ENCODE measurements at places on chromosomes 2 and 18.

GRCh38 chr2:28981620-28982376 lies 700 bp downstream of the TOGARAM2 start:
- no peak for DNase-seq

- DNase-seq = no peak
These were observed 10.0 kb upstream of the TTR start for GRCh38 chr18:31581498-31582197.

- no peak for DNase-seq
These were observed 4.3 kb downstream of the UBXN2A start for GRCh38 chr2:23944527-23944926.

DNA sequence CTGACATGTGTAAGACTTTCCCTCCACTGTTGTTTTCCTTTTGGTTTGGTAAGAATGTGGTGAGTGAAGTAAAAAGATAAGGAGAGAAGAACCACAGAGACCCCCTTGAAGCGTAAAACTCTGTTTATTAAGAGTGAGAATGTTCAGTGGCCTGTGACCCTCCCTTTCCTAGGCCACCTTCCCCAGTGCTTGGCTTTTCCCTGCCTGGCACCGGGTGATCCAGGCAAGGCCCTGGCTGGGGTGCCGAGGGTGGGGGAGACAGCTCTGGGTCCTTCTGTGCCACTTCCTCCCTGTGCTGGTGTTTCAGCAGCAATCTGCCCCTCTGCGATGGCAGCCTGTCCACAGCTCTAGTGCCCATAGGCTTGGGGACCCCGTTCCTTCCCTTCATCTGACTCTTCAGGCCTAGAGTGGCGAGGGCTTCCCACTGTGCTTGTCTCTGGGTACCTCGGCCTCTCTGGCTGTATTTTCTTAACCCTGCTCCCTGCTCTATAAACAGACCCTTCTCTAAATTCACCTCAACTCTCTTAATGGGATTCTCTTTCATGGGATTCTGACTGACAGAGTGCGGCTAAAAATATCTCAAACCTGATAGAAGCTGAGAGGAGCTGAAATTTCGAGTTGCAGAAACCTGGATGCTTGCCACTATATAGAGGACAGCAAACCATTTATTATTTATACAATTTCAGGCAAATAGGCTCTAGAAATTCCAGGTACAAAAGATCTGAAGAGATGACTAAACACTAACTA lies 461.0 kb downstream of the DLGAP1 start:
- DNase-seq = no peak

DNA sequence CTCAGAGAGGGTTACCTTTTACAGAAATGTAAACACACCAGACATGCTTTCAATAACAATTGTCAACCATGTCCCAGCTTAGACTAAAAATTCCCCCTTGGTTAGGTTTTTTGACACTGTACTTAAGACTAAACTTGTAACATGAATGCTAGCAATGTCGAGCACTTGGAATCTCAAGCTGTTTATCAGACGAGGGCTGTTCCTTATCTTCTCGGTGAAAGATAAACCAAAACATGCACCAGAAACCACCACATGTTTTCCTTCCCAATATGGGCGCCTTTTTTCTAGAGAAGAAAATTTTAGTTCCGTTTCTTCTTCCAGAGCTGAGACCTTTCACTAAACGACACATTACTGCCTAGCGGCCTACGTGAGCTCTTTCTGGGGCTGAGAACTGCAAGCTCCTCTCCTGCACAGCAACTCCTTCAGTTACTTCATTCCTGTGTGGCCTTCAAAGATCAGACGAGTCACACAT lies 42.4 kb upstream of the ACKR3 start:
- no peak for DNase-seq

- no peak for DNase-seq
These were observed 46.7 kb downstream of the ICA1L start for GRCh38 chr2:202824901-202825300.

- no peak for DNase-seq
These were observed 862 bp downstream of the C18orf54 start for GRCh38 chr18:54358495-54359040.

DNA sequence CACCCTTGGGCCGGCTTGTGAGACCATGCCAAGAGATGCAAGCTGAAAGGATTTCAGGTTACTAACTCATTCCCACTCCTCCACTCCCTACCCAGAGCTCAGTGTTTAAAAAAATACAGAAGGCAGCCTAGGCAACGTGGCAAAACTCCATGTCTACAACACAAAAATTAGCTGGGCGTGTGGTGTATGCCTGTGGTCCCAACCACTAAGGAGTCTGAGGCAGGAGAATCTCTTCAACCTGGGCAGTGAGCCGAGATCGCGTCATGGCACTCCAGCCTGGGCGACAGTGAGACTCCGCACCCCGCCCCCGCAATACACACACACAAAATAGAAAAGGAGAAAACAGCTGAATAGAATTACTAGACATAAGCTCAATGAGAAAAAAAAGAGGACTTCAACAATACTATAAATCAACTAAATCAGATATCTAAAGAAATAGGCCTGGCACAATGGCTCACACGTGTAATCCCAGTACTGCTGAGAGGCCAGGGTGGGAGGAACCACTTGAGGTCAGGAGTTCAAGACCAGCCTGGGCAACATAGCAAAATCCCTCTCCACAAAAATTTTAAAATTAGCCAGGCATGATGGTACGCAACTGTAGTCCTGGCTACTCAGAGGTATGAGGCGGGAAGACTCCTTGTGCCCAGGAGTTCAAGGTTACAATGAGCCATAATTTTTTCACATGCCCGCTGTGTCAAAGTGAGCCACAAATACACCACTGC lies 10.1 kb downstream of the IWS1 start:
- DNase-seq = no peak

GRCh38 chr2:46615986-46616485 lies 136.7 kb downstream of the TMEM247 start:
- DNase-seq = no peak

DNA sequence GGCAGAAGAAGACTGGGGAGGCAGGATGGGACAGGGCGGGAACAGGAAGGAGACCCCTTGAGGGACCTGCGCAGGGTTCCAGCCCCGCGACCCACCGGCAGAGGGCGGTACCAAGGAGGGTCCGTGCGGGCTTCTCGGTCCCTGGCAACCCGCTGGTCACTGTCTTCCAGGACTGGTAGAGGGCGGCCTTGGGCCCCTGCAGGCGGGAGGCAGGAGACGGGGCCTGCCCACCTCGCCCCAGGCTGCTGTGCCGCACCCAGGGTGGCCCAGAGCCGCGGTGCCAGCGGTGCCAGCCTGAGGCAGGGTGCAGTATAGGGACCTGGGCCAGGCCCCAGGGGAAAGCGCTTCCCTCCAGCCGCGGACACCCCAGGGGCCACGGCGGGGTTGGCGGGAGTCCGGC lies 34.5 kb downstream of the NEURL3 start:
- DNase-seq = peak; percentile 15

DNA sequence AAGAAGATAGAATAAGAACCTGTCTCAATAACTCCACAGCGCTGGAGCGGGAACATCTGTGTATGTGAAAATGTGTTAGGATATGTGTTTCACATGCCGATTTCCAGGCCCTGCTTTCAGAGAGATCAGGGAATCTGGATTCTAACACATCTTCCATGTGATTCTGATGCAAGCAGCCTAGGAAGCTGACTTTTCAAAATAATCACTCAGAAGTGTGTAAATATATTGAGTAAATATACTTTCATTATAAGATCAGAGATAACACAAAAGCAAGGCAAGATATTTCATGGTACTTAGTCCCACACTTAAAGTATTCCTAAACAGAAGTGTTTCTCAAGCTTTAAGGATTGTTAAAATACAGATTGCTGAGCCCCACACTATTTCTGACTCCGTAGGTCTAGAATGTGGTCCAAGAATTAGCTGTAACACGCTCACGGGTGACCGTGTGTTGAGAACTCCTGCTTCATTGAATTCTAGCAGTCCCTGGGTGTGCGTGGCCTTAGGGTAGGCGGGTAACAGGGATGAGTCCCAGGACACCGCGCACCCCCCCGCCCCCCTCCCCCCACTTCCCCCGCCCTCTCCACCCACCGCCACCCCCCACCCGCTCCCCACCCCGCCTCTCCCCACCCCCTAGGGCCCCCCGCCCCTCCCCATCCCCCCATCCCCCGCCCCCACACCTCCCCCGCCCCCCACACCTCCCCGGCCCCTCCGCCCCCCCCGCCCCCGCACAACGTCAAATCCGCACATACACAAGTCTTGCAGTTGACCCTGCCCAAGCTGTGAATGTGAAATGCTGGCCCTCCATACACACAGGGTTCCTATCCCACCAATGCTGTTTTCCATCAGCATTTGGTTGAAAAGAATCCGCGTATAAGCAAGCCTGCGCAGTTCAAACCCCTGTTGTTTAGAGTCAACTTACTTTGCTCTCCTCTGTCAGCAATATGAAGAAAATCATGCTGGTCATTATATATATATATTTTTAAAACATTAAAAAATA lies 94.2 kb upstream of the SLC39A10 start:
- no peak for DNase-seq

GRCh38 chr2:101272045-101272784 lies 19.5 kb downstream of the CNOT11 start:
- no peak for DNase-seq

- no peak for DNase-seq
These were observed 354.3 kb downstream of the AKAIN1 start for GRCh38 chr18:4842751-4843150.

All from activated T-helper 1 cell treated with anti-CD3 and anti-CD28 coated beads, Interleukin-2, amount 50 U/mL, for 16 hours (primary cell).